ENCODE measurements at places on chromosomes 5 and 9. TPM values are rescaled to one million over a fixed set of nuclear protein-coding genes. Genes with fewer than 3 reads are reported as not detected.

DNA sequence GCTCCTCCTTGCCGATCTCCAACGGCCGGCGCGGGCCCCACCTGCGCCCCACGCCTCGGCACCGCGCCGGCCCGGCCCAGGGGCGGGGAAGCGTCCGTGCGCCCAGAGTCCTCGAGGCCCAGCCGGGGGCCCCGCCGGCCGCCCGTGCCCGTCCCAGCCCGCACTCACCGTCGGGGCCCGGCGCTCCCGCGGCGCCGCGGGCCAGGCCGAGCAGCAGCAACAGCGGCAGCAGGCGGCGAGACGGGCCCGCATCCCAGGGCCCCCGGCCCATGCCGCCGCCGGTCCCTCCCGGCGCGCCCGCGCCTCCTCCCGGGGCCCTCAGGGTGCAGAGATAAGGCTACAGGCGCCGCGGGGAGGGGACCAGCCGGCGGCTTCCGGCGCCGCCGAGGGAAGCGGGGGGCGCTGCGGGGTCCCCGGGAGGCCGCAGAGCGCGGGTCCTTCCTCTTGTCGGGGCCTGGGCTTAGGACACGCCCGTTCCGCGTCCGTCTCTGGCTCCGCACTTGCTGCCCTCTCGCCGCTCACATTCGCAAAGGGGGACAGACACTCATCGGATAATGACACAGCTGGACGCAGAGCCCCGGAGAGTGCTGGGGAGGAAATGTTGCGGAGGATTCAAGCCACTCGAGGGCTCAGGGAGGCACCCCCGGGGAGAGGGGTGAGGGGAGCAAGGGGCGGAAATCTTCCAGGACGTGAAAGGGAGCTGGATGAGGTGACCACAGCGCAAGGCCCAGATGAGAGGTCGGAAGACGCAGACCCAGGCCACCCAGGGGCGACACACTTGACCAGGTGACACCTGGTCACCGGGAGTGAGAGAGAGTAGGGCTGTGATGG, at the start of gene SUSD1:
Gene SUSD1 (minus strand): TSS at position 333 of the 831 bp plus-strand sequence. CDS start 62 bp downstream, at position 271.
- peak; percentile 60 for DNase-seq

GRCh38 chr9:120702075-120702474, 12.2 kb downstream of the MEGF9 start:
- no peak for DNase-seq

DNA sequence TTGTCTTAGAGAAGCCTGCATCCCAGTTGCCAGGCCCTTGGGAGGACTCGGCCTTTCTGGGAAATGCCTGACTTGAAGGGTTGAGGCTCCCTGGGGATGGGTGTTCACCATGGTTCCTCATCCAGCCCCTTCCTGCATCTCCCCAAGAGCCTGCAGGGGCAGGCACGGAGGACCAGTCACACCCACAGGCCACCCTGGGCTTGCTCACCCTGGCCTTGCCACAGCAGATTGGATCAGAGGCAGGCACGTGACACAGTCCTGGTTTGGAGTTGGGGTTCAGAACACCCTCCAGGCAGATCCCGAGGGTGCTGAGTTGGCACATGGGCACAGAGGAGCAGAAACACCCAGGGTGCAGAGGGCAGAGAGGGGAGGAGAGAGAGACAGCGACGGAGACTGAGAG, 286.1 kb downstream of the PBX3 start:
- DNase-seq = no peak

GRCh38 chr9:129910628-129911567, 75.6 kb downstream of the USP20 start:
- peak; percentile 95 for DNase-seq

GRCh38 chr9:6054280-6055099, 39.1 kb upstream of the RANBP6 start:
- peak; percentile 45 for DNase-seq

DNA sequence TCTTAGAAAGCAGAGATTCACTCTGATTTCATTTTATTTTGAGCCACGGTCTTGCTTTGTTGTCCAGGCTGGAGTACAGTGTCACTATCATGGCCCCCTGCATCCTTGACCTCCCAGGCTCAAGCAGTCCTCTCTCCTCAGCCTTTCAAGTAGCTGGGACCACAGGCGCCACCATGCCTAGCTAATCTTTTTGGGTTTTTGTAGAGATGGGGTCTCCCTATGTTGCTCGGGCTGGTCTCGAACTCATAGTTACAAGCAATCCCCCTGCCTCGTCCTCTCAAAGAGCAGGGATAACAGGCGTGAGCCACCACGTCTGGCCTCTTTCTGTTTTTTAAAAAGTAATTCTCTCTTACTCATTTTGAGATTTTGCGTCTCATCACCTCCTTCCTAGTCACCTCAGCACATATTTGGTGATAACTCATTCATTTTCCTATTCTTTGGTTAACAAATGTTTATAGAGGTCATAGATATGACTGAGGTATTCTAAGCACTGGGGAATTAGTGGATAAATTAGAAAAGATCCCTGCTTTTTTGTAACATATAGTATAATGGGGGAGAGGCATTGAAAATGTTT, 10.8 kb upstream of the DCP2 start:
- no peak for DNase-seq

- no peak for DNase-seq
Measured at GRCh38 chr5:5104550-5104949, 35.6 kb upstream of the ADAMTS16 start.

- no peak for DNase-seq
Measured at GRCh38 chr5:138241688-138242571, 28.8 kb upstream of the CDC23 start.

- DNase-seq = no peak
Measured at GRCh38 chr9:95084254-95084934, 233.1 kb downstream of the FANCC start.

DNA sequence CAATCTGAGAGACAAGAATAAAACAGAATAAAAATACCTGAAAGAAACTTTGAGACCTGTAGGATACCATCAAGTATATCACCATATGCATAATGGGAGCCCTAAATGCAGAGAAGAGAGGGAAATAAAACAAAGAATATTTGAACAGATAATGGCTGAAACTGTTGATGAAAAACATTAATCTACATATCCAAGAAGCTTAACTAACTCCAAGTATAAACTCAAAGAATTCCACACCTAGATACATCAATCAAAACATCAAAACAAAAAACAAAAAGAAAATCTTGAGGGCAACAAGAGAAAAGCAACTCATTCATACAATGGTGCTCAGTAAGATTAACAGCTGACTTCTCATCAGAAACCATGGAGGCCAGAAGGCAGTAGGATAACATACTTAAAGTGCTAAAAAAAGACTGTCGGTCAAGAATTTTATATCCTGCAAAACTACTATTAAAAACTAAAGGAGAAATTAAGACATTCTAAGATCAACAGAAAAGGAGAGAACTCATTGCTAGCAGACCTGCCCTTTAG, 101.6 kb downstream of the FOXD1 start:
- no peak for DNase-seq

DNA sequence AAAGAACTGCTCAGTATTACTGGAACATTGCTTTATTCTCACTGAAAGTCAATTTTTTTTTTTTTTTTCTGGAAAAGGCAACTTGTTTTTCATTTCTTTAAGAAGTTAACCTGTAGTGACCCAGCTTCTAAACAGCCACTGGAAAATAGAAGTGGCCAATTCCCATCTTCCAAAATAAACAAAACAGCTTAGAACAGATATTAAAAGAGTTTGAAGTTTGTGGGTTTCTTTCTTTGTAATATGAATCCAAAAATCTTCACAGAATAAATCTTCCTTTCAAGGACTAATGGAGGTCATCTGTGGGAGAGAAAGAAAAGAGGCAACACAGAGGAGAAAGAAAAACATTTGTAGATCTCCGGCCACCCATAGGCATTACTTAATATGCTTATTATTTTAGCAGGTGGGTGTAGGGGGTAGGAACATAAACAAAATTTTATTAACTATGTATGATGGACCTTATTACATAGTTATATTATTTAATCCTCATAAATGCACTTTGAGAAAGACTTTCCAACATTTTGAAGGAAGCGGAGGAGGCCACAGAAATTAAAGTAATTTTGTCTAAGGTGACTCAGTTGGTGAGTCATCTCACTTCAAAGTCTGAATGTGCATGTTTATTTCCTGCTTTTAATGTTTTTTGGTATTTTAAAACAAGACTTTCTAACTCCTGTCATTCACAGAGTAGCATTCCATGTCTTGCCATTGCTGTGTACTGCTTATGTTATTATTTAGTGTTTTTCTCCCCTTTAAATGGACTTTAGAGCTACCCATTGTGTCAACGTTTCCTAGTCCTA, 1791.8 kb upstream of the WWC1 start:
- DNase-seq = no peak

DNA sequence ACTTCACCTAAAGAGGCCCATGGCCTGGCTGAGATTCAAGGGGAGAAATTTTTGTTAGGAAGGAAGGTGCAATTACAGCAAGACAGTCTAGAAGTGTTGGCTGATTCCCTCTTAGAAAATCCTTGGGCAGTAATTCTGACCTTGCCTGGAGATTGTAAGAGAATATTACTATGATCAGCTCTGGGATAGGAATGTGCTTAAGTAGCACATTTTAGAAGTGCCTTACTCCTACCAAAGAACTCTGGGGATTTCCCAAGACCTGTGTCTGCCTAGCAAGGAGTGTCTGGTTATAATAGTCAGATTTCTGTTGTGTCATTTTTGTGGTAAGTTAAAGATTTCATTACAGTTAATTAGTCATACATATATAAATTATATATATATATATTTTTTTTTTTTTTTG, 52.3 kb downstream of the NLN start:
- peak; percentile 3 for DNase-seq

DNA sequence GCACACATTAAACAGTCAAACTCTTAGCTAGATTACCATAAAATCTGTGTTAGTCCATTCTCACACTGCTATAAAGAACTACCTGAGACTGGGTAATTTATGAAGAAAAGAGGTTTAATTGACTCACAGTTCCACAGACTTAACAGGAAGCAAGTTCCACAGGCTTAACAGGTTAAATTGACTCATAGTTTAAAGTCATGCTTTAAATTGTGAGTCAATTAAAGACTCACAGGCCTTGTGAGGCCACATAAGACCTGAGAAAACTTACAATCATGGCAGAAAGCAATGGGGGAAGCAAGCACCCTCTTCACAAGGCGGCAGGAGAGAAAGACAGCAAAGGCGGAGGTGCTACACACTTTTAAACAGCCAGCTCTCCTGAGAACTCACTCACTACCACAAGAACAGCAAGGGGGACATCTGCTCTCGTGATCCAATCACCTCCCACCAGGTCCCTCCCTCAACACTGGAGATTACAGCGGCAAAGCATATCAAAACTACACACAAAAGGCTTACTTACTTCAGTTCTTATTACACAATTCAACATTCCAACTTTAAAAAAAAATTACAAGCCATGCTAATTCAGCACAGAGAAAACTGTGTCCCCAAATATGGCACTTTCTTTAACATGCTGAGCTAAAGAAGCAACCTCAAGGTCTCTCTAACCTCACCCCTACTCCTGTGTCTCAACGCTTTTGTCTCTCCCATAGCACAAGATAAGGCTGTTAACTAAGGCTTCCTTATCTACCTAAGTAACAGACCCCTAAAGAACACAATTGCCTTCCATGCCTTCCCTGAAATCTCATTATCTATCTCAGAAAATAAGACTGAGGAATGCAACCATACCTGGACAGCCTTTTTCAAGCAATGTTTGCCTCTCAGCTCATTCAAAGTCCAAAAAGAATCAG, 805.1 kb downstream of the NR2F1-AS1 start:
- DNase-seq = no peak

The CDX1 gene
- total RNA-seq = not detected

The ALDH1A1 gene
- total RNA-seq = 936 TPM

The AK8 gene
- 0.58 TPM for total RNA-seq

The MCC gene
- 0.20 TPM for total RNA-seq

The GARIN3 gene
- total RNA-seq = not detected

The TERT gene
- 0.03 TPM for total RNA-seq

The BTF3 gene
- total RNA-seq = 224 TPM

Data from Caki2 (cell line).